Stimulated activated CD8-positive, alpha-beta memory T cell treated with anti-CD3 and anti-CD28 coated beads, Interleukin-7, amount 100 ng/mL, for 48 hours (primary cell): ENCODE measurements at places on chromosomes 1 and 21.

DNA sequence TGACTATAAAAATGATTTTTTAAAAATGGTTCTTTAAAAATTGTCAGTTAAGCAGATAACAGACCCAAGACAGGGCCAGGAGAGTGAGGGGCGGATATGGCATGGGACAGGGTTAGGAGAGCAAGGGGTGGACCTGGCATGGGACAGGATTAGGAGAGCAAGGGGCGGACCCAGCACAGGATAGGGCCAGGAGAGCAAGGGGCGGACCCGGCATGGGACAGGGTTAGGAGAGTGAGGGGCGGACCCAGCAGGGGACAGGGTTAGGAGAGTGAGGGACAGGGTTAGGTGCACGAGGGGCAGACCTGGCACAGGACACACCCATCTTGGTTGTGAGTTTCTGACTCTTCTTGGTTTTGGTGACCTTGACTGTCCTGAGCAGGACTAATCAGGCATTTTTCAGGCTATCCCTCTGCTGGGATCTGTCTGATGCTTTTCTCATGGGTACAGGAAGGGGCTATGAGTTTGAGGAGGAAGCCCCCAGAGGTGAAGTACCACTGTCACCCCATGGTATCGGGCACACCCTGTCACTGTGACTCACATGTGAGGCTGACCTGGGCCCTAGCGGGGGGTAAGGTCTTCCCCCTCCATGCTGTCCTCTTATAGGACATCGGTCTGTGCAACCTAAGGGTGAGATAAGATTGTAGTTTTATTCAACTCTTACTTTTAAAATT, 159.0 kb upstream of the COL6A1 start:
- DNase-seq: no peak

DNA sequence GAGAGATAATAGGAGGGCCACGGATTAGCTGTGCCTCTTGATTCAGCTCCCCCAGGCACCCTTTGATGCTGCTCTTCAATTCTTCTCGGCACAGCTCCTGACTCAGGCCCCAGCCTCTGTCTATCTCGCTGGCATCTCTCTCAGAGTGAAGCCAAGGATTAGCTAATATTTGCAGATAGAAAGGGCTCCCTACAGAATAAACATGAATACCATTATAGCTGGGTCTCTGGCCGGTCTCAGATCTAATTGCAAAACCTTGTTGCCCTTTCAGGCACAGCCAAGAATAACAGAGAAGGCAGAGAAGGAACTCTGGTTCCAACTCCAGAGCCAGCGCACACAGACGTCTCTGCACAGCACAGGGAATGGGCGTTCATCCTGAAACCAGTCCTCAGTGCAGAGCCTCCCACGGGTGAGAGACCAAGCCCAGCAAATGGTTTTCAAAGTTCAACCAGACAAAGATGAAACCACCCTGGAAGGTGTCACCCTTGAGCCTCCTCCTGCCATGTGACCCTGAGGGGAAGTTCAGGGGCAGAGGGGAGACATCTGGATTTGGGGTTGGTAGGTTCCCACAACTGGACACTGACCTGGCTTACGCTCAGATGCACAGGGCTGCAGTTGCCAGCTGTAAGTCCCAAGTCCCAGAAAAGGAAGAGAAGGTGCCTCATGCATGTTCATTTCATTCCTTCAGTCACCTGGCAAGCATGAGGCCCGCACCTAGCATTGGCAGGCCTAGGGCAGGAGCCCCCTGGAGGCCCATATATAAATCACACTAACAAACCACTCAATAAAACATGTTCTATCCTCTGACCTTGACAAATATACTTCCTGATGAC, 394.0 kb downstream of the NPHP4 start:
- DNase-seq: no peak

GRCh38 chr1:32494196-32494595, 29.3 kb downstream of the ZBTB8B start:
- DNase-seq: no peak

DNA sequence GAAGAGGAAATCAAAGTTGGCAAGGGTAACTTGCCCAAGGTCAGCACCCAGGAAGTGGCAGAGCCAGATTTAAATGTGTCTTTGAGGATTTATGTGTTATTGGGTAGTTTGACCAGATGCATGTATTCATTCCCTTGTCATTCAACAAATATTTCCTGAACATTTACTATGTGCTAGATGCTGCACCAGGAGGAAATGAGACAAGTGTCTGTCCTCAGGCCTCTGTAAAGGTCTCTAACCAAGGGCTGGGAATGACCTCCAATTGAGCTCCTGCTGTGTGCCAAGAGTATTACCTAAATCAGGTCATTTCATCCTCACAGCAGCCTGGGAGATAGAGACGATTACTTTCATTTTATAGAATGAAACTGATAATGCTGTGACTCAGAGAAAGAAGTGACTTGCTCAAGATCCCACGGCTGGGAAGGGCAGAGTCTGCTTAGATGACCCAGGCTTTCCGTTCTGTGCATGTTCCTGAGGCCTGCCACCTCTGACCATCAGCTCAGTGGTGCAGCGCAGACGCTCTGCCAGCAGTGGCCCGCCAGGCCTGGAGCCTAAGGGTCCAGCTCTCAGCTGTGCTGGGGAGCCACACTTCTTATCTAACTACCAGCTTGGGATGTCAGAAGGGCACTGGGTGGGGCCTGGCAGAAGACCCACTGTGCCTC, 3.5 kb upstream of the TTC22 start:
- DNase-seq: peak; percentile 39

GRCh38 chr1:204524986-204525385, 8.8 kb downstream of the MDM4 start:
- no peak for DNase-seq

- no peak for DNase-seq
Observed at GRCh38 chr1:236148470-236148845, 6.1 kb downstream of the GPR137B start.

DNA sequence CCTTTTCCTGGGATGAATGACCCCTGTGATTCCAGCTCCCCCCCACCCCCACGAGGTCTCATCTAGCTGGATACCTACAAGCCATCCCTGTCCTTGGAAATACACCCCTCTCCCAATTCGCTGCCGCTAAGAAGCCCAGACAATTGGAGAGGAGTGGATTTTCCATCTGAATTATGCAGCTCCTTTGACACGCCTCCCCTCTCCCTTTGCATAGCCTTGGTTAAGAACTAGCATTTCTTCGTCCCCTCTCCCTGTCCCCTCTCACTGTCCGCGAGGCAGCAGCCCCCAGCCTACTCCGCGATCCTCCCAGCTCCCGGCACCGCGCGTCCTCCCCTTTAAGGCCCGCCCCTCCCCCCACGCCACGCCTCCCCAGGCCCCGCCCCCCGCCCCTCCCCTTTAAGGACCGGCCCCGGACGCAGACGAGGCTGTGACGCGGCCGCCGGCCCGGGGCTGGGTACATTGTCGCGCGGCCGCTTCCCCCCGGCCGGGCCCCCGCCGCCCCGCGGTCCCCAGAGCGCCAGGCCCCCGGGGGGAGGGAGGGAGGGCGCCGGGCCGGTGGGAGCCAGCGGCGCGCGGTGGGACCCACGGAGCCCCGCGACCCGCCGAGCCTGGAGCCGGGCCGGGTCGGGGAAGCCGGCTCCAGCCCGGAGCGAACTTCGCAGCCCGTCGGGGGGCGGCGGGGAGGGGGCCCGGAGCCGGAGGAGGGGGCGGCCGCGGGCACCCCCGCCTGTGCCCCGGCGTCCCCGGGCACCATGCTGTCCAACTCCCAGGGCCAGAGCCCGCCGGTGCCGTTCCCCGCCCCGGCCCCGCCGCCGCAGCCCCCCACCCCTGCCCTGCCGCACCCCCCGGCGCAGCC, at the start of gene MAPKAPK2:
TSS of gene MAPKAPK2 (plus strand) at position 428 of the 856 bp plus-strand sequence. CDS start at position 753, 325 bp downstream.
- peak; percentile 48 for DNase-seq

GRCh38 chr21:26027696-26028095, 142.9 kb downstream of the APP start:
- no peak for DNase-seq

GRCh38 chr1:101064697-101065096, 39.1 kb upstream of the DPH5 start:
- no peak for DNase-seq

GRCh38 chr1:25672763-25673409, 56.3 kb downstream of the MAN1C1 start:
- DNase-seq: no peak

GRCh38 chr1:235516862-235517446, 12.7 kb upstream of the B3GALNT2 start:
- no peak for DNase-seq

DNA sequence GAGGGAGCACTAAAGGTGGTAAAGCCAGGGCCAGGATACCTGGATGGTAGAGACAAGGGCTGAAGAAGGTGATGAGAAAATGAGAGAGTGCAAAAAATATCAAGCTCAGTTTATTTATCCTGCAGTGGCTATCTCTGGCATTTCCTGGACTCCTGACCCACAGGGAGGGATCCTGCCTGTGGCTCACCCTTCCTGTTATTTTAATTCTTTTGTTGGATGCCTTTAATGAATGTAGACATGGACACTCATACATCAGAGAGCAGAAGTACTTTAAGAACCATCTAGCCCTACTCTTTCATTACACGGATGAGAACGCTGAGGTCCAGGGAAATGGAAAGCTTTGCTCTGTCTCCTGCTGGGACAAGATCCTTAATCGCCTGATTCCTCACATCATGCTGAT, 20.6 kb downstream of the JUN start:
- no peak for DNase-seq

DNA sequence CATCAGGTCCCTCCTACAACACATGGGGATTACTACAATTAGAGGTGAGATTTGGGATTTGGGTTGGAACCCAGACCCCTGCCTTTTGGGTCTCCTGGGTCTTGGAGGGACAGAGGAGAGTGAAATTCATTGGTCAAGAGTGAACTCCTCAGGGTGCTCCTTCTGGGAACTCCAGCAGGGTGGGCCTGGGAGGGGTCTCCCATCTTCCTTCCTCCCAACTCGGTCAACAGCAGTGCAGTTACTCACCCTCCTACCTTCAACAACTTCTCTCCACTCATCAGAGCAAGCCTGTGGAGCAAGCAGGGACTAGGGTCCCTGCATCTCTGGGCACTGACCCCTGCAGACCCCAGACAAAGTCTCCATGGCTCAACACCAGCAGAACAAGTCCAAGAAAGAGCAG, 89.3 kb upstream of the TMPRSS2 start:
- no peak for DNase-seq

DNA sequence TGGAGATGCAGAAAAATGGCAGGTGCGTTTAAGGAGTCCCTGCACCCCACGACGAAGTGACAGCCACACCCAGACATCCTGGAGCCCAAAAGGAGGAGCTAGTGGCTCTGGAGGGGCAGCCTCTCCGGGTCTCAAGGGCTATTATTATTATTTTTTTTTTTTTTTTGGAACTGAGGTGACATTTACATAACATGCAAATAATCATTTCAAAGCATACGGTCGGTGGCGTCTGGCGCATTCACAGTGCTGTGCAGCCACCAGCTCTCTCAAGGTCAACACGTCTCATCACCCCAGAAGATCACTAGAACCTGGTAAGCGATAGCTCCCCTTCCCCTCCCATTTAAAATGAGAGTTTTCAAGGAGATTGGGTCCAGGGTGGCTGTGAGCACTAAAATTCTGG, 67.5 kb upstream of the PDE9A start:
- no peak for DNase-seq

DNA sequence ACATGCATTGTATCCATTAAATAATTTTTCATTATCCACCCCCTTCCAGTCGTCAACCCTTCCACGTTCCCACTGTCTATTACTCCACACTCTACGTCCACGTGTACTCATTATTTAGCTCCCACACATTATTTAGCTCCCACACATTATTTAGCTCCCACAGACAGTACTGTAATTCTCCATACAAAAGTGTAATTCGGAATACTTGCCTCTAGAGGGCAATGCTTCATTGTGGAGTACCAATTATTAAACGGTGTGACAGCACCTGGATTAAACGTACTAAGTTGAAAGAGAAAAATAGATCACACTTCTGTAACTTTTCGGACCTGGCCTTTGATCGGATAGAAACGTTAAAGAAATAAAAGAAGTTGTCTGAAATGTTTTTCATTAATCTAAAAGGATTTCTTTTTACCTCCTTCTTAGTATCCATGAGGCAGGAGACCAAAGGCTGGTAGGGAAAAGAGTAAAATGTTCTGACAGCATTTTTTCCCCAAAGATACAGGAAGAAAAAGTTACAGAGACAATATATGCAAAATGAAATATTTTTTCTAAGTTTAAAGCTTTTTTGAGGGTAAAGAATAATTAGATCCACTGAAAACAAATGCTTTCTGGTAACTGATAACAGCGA, 99.2 kb downstream of the LHX8 start:
- no peak for DNase-seq

DNA sequence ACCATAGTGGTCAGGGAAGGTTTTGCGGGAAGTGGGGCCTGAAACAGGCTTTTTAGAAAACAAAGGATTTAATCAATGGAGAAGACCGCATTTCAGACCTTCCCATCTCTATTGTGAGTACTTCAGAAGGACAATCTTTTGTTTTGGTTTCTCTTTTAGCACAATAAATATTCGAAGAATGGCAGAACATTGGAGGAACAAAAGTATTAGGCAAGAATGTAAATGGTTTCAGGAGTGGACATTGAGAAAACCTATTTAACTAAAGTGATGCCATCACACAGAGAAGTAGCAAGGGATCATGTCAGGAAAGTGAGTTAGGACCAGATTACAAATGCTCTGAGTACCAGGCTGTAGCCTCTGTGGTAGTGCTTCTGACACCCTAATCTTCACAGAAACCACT, 26.8 kb upstream of the UBE2U start:
- no peak for DNase-seq

DNA sequence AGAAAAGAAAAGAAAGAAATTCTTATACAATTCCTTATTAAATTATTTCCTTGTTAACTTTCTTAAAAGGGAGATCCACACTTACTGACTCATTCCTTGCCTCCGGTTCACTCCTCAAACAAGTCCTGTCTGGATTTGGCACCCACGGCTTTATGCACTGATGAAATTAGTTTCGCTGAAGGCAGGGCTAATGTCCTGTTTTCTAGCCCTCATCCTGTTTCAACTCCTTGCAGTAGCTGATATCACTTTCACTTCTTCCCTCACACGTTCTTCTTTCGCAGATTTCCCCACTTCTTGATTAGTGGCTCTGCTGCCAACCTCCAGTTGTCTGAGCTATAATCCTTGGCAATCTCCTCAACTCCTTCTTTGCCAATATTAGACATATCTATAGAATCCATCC, 215.2 kb downstream of the URB2 start:
- no peak for DNase-seq

GRCh38 chr1:99643021-99643779, 2.7 kb upstream of the PALMD start:
- DNase-seq: no peak

GRCh38 chr1:85019994-85020393, 23.1 kb upstream of the MCOLN2 start:
- DNase-seq: no peak

GRCh38 chr21:17803536-17803935, 15.6 kb downstream of the C21orf91 start:
- no peak for DNase-seq

DNA sequence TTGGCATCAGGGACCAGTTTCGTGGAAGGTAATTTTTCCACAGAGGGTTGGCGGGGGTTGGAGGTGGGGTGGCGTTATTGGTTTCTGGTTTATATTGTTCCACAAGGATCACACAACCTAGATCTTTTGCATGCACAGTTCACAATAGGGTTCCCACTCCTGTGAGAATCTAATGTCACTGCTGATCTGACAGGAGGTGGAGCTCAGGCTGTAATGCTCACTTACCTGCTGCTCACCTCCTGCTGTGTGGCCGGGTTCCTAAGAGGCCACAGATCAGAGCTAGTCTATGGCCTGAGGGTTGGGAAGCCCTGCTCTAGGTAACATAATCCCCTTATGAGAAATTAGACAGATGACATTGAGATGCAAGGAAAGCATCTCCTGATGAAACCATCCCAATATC, 12.6 kb downstream of the GBP5 start:
- DNase-seq: no peak
